ENCODE measurements at places on chromosomes 11 and 22.

DNA sequence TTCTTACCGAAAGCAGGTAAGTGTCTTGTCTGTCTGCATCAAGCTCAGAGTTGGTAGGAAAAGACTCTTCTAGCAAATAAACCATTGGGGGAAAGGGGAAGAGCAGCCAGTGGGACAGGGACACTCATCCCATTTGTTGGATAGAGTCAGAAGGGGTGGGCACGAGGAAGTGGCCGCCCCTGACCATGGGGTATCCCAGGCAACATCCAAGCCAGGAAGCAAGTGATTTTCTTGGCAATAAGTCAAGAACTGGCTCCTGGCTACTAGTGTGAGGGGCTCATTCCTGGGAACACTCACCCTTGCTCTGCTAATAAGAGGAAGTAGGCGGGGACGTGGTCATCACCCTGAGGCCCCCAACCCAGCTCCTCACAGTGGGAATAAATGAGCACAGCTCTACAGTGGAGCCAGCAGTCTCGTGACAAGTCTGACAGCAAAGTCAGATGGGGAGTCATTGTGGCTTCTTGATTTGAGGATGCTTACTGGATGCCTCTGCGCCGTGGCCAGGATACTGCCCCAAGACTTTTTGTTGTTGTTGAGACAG is 6.7 kb downstream of the SLC25A18 start:
- no peak for DNase-seq

DNA sequence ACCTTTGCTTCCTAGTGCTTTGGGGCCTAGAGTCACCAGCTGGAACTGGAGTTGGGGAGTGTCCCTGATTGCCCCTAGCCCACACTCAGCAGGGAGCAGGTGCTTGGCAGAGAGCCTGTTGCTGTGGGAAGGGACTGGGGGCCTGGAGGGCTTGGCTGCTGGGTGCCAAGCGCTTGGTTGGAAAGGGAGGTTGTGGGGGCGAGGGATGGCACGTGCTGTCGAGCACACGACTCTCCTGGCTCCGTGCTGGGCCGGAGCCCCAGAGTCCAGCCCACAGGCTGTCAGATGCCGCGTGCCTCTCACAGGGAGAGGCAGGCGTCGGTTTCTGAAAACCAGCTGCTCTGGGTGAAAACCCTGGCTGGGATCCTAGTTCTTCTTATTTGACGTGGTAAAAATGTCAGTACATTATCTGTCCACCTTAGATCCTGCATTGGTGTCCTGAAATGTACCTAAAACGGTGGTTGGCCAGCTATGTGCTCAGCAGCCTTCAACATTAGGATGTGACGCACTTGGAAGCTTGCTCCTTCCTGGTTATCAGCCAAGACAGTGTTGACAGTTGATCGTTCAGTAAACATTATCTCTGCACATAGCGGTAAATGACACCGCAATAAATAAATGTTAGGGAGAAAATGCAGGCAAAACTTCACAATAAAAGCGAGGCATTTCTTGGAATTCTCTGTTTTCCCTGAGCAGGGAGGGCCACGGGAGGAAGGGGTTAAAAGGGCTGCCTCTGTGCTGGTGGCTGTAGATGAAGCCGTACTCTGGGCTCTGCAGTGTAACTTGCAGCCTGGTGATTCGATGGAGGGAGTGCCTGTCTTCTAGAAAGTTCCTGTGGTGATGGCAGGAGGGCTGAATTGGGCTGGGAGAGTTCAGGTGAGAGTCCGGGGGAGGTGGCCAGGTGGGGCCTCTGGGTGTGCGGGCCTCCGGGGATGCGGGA is 29.2 kb downstream of the GRAMD4 start:
- no peak for DNase-seq

GRCh38 chr11:95253141-95253540 is 22.1 kb upstream of the SESN3 start:
- DNase-seq: no peak

DNA sequence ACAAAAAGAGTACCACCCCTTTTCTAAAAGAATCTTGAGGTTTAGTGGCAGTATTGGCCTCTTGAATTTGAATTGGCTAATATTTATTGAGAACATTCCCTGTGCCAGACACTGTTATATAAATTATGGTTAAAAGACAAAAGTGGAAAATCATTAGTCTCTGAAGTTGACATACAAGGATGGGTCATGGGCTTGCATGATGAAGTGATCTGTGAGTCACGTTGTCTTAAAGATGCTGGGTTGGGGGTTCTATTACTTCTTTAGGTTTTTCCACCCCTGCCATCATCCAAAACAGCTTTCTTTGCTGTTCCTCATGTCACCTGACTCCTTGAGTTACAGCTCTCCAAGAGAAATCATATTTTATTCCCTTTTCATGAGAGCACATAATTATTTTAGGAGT is 85.0 kb downstream of the CD44 start:
- DNase-seq: no peak

DNA sequence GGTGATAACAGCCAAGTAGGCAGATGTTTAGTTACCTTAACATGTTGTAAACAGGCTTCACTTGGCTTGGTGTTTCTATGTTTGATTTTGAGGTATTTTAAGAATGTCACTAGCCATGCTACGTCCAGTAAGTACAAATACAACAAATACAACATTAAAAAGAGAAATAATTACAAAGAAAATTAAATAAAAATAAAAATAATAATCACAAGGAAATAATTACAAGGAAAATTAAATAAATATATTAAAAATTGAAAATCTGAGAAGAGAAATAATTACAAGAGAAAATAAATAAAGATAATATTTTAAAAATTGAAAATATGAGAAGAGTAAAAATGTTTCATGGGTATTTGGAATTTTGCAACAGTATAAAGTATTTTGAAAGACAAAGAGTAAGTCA is 103.9 kb downstream of the GUCY1A2 start:
- DNase-seq: no peak

DNA sequence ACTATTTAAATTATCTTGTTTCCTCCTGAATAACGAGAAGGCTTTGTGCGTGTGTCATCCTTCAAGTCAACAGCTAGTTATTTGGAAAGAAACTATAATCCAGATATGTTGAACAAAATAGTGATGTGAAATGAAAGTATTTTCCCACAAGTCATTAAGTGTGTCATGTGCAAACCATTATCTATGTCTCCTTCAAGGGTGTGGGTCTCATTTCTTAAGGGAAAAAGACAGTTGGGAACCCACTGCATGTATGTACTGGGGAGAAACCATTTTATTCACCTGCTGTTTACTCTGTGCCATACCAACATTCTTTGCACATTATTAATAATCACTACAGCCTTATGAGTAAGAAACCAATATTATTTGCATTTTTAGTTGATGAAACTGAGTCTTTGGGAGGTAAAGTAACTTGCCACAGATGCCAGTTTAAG is 145.3 kb upstream of the CTSC start:
- DNase-seq: no peak

- DNase-seq: no peak
Observed at GRCh38 chr22:35421121-35421520, 21.2 kb downstream of the MCM5 start.

- no peak for DNase-seq
Observed at GRCh38 chr22:19873960-19874306, 19.3 kb upstream of the GNB1L start.

DNA sequence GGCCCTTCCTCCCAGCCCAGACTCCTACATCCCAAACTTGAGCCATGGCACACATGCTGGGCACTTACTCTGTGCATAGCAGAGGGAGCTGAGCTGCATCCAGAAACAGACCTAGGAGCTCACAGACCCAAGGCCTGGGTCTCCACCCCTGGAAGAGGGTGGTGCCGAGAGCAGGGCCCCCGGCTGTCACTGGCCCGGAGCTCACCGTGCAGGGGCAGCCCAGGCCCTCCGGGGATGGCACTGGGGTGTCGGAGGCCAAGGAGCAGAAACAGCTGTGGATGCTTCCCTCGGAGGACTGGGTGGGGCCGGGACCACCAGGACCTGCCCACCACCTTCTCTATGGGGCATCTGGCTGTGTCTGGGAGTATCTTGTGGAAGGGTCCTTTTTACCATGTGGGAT is 4.3 kb upstream of the APOBEC3A start:
- DNase-seq: peak; percentile 1

GRCh38 chr11:116166573-116167465 is 606.0 kb downstream of the BUD13 start:
- no peak for DNase-seq

- DNase-seq: no peak
Observed at GRCh38 chr11:44226945-44227344, 83.0 kb downstream of the ALX4 start.

DNA sequence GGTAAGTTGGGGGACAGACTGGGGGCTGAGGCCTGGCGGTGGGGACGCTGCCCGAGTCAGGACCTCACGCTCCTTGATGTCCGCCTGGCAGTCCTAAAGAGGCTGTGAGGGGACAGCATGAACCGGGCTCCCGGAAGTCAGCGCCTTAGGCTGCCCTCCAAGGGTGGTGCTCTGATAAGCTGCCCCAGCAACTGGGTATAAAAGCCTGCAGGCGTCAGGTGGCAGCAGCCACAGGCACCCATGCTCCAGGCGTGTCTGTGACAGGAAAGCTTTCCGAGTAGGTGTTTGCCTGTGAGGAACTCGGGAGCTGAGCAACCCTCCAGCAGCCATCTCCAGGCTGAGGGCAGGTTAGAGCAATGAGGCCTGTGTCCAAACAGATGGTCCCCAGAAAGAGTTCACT is 53.0 kb downstream of the ST3GAL4 start:
- no peak for DNase-seq

- peak; percentile 5 for DNase-seq
Observed at GRCh38 chr11:34926101-34926830, 9.8 kb downstream of the PDHX start.

- peak; percentile 74 for DNase-seq
Observed at GRCh38 chr11:75474878-75475766, 42.1 kb upstream of the KLHL35 start.

- DNase-seq: no peak
Observed at GRCh38 chr11:69541501-69542313, 60.2 kb downstream of the LINC01488 start.

- no peak for DNase-seq
Observed at GRCh38 chr11:94794287-94795168, 26.4 kb downstream of the AMOTL1 start.

DNA sequence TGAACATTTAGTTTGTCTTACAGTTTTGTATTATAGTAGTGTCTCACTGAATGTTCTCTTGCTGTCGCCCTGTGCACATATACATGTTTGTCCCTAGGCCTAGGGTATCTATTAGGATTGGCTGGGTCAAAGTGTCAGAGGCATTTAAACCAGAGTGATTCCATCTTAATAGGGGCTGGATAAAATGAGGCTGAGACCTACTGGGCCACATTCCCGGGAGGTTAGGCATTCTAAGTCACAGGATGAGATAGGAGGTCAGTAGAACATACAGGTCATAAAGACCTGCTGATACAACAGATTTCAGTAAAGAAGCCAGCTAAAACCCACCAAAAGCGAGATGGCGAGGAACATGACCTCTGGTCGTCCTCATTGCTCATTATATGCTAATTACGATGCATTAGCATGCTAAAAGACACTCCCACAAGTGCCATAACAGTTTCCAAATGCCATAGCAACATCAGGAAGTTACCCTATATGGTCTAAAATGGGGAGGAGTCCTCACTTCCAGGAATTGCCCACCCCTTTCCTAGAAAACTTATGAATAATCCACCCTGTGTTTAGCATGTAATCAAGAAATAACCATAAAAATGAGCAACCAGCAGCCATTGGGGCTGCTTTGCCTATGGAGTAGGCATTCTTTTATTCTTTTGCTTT is 82.6 kb downstream of the LDLRAD3 start:
- DNase-seq: no peak

GRCh38 chr11:17605651-17606122 is 58.6 kb downstream of the OTOG start:
- DNase-seq: no peak

- peak; percentile 93 for DNase-seq
Observed at GRCh38 chr22:37566903-37567798, 6.9 kb downstream of the CDC42EP1 start.

DNA sequence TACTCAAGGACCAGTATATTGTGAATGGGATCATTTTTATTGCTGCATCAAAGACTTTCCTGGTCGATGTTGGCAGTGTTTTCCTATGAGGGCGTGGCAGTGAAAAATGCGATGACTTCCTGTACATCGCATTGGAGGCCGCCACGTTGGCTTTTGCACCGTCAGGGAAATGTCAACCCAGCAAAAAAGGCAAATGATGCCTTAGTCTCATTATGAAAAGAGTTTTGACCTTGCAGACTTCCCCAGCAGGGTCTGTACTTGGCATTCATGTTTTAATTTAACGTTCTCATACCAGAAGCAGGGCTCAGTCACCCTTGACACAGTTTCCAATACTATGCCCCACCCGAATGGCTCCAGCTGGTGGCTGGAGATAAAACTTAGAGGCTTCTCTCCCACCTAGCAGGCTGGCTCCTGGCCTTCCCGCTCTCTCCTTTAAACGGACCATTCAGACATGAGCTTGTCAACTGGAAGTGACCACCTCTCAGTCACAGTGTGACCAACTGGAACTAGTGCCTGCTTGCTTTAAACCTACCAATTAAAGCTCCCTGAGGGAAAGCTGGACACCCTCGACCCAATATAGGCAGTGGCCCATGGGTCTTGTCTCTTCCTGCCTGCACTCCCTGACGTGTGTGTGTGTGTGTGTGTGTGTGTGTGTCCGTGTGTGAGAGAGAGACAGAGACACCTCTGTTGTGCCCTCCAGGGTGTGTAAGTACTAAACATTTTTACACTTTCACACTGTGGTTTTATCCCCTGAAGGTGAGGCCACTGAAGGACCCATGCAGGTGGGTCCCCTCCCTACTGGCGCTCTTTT is 8.7 kb upstream of the GDPD5 start:
- DNase-seq: peak; percentile 71

GRCh38 chr11:12170984-12171383 is 60.6 kb downstream of the MICAL2 start:
- DNase-seq: no peak

DNA sequence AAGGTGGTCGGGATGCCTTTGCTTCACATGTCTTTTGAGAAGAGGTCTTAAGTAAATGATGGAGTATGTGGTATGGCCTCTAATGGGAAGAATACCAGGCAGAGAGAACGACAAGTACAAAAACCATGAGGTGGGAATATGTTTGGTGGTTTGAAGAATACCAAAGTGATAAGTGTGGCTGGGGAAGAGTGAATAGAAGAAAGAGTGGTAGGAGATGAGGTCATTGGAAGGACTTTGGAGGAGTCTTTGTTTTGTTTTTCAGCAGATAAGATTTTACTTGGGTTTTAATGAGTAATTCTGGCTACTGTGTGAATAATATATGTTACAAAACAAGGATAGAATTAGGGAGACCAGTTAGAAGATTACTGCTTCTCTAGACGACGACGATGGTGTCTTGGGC is 515.4 kb downstream of the RAB38 start:
- no peak for DNase-seq

- no peak for DNase-seq
Observed at GRCh38 chr11:17496406-17496805, 19.8 kb upstream of the ABCC8 start.

DNA sequence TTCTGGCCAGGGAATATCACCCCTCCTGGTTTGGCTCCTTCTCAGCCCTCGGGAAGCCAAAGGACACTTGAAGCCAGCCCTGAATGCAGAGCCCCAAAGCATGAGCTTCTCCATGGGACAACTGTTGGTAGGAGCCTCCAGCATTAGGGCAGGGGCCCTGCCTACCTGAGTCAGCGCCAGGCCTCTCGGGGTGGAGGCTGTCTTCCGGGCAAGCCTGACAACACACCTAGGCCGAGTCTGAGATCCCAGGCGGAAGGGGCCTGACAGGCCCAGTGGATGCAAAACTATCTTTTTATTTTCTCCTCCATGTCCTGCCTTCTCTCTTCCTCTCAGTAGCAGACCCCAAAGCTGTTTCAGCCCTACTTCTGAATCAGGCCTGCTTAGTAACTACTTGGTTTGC is 27.6 kb downstream of the RCOR2 start:
- no peak for DNase-seq

All from RPMI8226 (cell line).